Stimulated activated CD4-positive, alpha-beta T cell treated with anti-CD3 and anti-CD28 coated beads, Interleukin-12 subunit alpha, Interleukin-12 subunit beta, amount 100 ng/mL, for 24 hours (primary cell): ENCODE measurements at places on chromosomes 5 and 9.
A peak's percentile ranks its signal among the peaks of the same experiment; 100 is the strongest.

DNA sequence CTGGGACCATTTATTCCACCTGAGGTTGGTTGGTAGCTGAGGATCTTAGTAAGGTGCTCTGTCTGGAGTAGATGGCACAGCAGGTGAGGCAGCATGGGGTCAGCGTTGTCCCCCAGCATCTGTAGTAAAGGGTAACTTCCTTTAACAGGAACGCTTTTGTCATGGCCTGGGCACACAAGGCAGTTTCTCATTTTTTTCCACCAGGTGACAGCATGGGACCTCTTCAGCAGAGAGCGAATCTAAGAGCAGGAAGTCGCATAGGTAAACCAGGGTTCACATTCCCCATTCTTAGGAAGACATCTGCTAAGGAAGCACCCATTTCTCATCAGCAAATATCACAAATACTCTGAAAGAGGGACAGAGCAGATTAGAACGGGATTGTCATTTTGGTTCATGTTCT, 56.5 kb downstream of the GPR107 start:
- DNase-seq = no peak

- no peak for DNase-seq
Measured at GRCh38 chr9:95772320-95773052, 103.0 kb upstream of the ERCC6L2 start.

DNA sequence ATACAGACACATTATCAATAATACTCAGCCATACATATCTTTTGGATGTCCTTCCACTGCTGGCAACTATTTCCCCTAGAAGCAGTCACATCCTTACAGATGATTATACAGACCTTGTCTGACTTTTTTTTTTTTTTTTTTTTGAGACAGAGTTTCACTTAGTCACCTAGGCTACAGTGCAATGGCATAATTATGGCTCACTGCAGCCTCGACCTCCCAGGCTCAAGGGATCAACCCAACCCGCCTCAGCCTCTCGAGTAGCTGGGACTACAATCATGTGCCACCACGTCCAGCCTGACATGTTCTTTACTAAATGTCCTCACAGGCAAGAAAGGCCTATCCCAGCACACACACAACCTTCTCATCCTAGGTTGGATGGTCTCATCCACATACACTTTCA, 24.0 kb downstream of the NR6A1 start:
- DNase-seq = no peak

DNA sequence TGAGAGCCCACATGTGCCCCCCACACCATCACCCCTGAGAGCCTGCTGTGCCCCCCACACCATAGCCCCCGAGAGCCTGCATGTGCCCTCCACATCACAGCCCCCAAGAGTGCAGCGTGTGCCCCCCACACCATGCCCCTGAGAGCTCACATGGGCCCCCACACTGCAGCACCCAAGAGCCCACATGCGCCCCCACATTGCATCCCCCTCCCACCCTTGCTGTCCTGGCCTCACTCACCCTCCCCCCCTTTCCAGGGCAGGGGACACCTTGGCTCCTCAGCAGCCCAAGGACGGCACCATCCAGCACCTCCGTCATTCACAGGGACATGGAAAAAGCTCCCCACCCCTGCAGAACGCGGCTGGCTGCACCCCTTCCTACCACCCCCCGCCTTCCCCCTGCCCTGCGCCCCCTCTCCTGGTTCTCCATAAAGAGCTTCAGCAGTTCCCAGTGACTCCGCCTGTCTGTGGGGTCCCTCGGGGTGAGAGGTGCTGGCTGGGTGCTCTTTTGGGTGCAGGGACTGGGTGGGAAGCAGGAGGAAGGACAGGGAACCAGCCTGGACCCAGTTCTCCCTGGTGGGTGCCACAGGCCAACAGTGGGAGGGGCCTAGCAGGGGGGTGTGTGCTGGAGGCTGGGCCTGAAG, 5.0 kb downstream of the LCN1 start:
- no peak for DNase-seq

DNA sequence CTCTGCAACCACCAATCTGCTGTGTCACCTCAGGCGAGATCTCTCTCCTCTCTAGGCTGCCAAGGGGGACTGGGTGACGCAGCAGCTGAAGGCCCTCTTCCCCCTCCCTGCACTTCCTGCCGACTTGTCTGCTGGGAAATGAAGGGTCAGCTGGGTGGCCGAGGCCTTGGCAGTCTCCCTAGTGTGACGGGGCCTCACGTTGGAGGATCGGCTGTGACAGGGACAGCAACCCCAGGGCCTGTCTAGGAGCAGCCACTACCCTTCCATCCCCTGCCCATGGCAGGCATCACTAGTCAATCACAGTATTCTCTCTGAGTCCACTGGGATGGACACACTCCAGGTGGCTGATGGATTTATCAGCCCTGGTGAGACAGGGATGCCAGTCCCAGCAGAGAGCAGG, 107.3 kb upstream of the SARDH start:
- DNase-seq = no peak

- DNase-seq = no peak
Measured at GRCh38 chr5:22615964-22616363, 237.2 kb downstream of the CDH12 start.

- DNase-seq = no peak
Measured at GRCh38 chr5:155689406-155689805, 637.6 kb upstream of the SGCD start.

GRCh38 chr5:103207653-103208052, 50.9 kb upstream of the MACIR start:
- no peak for DNase-seq

GRCh38 chr9:103068753-103069152, 73.6 kb downstream of the CYLC2 start:
- no peak for DNase-seq

DNA sequence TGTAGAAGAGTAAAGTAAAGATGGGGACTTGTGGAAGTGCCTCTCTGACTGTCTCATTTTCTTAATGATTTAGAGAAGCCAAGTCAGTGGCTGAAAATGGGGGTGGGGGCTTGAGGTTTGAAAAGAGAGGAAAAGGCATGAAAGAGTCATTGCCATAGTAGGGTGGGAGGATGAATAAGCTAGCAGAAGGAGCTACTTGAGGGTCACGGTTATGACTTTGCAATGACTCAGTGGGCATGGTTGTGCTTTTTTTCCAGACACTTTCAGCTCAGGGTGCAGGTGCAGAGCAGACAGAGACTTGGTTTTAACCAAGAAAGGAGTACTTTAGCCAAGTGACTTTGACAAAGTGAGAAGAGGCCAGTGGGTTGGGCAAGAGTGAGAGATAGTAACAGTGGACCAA, 117.8 kb downstream of the PTTG1 start:
- peak; percentile 60 for DNase-seq

- no peak for DNase-seq
Measured at GRCh38 chr9:133075925-133076630, 14.3 kb downstream of the CEL start.

GRCh38 chr5:103589357-103589756, 26.8 kb upstream of the NUDT12 start:
- DNase-seq = no peak

DNA sequence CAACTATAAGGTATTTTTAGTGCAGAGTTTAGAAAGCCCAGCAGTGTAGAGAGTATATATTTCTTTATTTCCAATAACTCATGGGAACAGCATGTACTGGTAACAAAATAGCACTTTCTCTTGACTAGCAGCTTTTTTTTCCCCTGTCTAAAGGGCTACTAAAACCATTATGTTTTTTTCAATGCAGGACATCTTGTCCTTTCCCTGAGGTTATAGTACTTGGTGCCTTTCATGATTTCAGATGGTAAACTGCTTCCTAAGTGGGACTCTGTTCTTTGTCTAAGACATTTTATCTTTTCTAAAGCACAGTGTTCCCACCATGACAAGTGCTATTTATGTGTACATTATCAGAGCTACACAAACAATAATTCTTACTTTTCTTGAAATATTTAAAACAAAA, 122.3 kb downstream of the SLC24A2 start:
- no peak for DNase-seq

DNA sequence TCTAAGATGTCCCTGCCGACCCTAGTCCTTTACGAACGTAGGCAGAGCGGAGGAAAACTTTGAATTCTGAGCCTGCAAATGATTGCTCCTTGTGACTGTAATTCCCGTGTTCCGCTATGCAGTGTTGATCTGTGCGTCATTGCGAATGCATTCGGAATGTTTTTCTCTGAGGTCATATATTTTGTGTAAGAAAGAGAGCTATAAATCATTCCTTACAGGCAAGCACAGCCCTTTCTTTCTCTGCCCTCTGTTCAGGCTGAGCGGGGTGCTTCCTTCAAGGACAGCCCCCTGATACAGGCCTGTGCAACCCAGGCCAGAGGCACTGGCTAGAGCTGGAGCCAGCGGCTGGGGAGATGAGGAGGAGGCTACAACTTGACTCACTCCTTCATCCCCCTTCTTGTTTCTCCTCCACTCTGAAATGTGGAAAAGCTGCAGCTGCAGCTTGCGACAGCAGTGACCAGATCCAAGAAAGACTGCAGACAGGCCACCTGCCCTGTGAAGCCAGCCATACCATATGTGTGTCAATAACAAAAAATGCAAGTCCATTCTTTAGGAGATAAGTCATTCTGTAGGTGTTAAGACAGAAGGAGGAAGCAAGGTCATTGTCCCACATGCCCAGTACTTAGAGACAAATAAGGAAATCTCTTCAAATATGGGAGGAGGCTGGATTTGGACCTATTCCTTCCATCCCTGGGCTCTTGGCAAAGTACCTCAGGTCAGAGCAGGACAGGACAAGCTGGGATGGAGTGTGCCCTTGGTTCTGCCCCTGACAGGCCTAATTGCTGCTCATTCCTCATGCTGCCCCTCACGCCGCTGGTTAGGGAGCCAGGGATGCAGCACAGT, 345.7 kb upstream of the WWC1 start:
- DNase-seq = no peak

- DNase-seq = no peak
Measured at GRCh38 chr9:112041536-112042243, 133.4 kb downstream of the SUSD1 start.

DNA sequence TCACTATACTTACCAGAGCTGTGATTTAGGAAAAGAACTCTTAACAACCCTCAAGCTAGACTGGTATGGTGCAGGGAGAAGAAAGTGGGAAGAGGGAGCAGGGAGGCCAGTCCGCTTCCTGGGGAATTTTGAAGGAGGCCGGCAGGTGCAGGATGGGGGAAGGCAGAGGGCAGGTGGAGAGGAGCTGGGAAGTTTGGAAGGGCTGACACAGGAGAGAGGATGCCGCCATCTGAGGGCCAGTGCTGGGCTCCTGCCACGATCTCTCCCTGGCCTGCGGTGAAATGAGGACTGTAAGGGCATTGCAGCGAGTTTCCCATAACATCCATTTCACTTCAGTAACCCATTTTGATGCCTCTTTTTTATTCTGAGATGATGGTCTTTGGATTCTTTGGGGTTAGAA, 8.9 kb downstream of the DAB2IP start:
- no peak for DNase-seq

DNA sequence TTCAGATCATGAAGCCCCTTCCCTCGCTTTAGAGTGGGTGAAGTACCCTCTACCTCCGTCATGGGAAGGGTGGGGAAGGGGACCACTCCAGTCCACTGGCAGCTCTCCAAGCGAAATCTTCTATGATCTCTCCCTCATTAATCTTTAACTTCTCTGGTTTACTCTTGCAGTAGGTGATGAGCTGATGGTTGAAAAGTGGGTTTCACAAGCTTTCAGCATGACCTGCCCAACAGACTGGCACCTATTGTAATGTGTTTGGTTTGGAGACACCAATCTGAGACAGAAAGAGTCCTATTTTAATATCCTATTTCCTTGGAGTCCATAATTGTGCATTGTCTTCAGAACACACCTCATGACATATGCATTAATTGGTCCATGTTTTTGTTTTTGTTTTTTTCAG, 70.8 kb upstream of the TGFBR1 start:
- no peak for DNase-seq

GRCh38 chr5:73296772-73297171, 123.8 kb downstream of the TMEM174 start:
- DNase-seq = no peak

DNA sequence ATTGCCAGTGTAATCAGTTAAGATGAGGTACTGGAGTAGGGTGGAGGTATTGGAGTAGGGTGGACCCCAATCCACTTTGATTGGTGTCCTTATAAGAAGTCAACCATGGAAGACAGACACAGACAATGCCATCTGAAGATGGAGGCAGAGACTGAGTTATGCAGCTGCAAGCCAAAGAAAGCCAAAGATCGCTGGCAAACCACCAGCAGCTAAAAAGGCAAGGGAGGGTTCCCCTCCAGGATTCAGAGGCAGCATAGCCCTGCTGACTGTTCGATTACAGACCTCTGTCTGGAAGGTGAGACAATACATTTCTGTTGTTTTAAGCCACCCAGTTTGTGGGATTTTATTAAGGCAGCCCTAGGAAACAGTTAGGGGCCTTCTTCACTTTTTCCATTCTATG, 30.5 kb upstream of the CKMT2 start:
- DNase-seq = no peak

GRCh38 chr5:35736280-35736679, 118.6 kb downstream of the SPEF2 start:
- peak; percentile 52 for DNase-seq

DNA sequence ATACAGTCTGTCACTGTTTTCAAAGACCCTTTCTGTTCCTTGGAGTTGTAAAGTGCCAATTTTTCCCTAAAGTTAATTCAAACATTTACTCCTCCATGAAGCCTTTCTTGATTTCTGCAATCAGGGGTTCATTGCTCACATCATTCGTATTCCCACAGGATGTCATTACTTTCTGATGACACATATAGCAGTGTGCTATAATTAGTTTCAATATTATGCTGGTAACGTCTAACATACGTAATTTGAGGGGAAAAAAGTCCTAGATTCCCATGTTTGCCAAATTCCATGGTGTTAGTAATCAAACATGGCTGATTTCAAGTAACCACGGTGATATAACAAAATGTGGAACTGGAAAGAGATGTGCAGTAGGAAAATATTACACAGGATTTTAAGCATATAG, 468.2 kb upstream of the MEF2C start:
- no peak for DNase-seq

DNA sequence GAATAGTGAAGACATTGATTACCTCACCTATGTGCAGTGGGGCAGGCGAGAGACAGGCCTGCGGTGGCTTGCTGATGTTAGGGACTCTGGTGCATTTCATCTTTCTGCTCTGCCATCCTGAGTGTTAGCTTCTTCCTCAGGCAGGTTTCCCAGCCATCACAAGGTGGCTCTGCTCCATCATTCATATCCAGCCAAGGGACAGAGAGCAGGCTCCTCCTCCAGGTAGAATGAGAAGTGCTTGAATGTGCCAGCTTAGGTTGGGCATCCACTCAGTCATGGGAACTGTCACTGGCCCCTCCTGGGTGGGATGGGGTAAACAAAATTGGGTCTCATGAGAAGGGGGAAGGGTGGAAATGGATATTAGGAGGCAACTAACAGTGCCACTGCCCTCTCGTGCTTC, 24.8 kb downstream of the GPR107 start:
- no peak for DNase-seq

GRCh38 chr9:21825637-21826036, 23.2 kb downstream of the MTAP start:
- DNase-seq = no peak

GRCh38 chr5:166649676-166650075, 1641.8 kb upstream of the WWC1 start:
- DNase-seq = no peak

- no peak for DNase-seq
Measured at GRCh38 chr9:109912726-109913460, 132.9 kb downstream of the PALM2AKAP2 start.
